ENCODE measurements at places on chromosomes 2 and 18.

- DNase-seq = no peak
Measured at GRCh38 chr18:26440644-26441043, 107.7 kb downstream of the KCTD1 start.

DNA sequence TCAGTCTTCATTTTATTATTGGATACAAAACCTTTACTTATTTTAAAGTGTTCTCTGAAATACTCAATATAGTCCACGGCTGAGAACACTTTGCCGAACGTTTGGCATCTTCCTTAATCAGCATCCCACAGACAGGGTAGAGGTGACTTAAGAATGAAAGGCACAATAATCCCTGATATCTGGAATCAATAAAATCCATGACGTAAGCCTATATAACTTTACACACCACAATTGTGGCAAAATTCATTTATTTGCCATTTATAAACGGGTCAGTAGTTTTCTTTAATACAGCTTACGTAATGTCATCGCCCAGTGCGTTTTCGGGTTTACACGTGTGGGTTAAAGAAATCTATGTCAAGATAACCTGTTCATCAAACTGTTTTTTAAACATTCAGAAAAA lies 1.3 kb downstream of the MGAT4A start:
- no peak for DNase-seq

GRCh38 chr2:217903142-217903858 lies 99.5 kb downstream of the TNS1 start:
- no peak for DNase-seq

GRCh38 chr2:53036196-53036595 lies 731.4 kb upstream of the CHAC2 start:
- peak; percentile 63 for DNase-seq

GRCh38 chr2:109215866-109216265 lies 86.9 kb downstream of the SH3RF3 start:
- DNase-seq = no peak

GRCh38 chr2:47008381-47009252 lies 93.0 kb upstream of the MCFD2 start:
- DNase-seq = peak; percentile 74

DNA sequence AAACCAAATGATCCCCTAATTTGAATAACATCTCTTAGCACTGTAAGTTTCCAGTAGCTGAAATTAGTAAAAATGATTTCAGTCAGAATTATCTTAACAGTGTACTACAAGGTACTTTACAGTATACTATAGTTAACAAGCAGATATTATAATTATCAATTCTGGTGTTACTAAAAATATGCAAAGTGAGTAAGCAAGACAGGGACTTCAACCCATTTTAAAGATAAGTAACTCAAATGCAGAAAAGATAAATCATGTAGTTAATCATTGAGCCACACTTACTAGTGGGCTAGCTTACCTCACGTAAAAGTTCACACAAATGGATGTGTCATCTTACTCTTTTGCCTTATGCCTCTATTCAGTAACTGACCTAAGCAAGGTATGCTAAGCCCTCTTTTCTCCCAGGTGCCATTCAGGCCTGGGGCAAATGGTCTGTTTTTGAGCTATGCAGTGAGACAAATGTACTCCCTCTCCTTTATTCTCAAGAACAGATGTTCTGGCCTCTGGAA lies 101.0 kb downstream of the NBAS start:
- DNase-seq = no peak

- no peak for DNase-seq
Measured at GRCh38 chr2:30527859-30528258, 80.8 kb downstream of the LCLAT1 start.

- DNase-seq = no peak
Measured at GRCh38 chr2:237440819-237441281, 26.9 kb upstream of the COL6A3 start.

DNA sequence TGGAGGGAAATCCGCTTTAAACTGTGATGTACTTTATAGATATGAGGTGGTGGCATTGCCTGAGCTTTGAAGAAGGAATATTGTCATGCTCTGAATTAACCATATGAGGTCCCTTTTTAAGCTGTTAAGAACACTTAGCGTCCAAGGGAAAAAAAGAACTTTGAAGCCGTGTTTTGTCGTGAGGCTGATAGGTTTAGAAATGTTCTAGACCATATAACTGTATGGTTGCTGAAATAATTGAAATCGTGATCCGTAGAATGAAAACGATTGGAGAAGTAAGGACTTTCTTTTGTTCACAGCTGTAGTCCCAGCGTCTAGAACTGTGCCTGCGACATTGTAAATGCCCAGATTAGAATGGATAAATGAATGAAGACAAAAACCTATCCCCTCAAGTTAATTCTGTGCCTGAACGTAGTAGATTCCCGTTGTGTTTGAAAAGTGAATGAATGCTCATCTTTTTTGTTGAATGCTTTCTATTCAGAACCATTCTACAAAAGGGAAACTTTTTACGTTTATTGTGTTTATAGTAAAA lies 1.5 kb downstream of the SMCHD1 start:
- no peak for DNase-seq

DNA sequence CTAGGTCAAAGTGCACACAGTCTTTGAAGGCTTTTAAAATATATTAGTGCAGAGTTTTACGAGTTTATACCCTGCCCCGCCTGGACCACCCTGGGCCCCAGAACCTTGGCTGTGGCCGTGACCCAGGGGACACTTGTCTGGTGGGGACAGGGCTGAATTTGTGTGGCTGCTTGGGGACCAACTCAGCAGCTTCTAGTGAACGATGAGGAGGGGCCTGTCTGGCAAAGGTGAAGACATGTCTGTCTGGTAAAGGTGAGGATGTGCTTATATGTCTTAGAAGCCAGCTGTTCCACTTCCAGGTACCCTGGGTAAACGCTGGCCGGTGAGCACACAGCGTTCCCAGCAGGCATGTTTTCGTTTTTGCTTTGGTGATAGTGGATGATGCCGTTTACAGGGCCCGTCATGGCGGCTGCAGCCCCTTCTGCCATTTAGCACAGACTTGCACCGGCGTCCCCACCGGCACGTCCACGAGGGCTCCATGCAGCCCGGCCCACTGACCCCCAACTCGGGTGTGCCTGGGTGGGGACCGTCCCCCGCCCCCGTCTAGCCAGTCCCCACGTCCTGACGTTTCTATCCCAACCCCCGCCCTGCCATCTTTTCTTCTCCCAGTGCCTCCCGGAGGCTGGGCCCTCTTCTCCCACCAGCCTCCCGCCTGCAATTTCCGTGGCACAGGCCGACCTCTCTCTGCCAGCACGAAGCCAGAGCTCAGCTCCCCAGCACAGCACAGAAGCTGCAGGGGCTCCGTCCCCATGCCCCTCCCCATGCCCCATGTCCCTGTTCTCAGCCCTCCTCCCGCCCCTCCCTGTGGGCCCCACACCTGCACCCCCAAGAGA lies 67.8 kb downstream of the SLC66A2 start:
- DNase-seq = no peak

GRCh38 chr18:76491776-76492668 lies 3.0 kb downstream of the ZNF516 start:
- DNase-seq = no peak

GRCh38 chr2:1675633-1676032 lies 68.7 kb downstream of the PXDN start:
- DNase-seq = peak; percentile 97

- DNase-seq = no peak
Measured at GRCh38 chr2:168231609-168232241, 15.7 kb downstream of the STK39 start.

DNA sequence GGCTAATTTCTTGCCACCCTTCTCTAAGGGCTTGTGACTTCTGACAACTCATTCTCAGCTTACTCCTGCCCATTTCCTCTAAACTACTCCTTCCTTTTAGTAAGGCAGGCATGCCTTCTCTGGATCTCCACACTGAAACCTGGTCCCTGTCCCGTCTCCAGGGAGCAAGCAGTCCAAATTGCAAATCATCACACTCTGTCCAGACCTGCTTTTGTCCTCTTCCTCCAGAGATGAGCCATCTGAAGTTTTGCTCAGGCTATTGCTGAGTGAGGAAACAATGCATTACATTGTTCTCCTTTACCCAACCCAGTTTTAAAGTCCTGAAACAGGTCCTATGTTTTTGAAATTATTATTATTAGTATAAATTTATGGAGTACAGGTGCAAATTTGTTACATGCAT lies 57.3 kb downstream of the ARHGAP25 start:
- no peak for DNase-seq

GRCh38 chr18:48490641-48491293 lies 48.1 kb upstream of the CTIF start:
- DNase-seq = no peak

DNA sequence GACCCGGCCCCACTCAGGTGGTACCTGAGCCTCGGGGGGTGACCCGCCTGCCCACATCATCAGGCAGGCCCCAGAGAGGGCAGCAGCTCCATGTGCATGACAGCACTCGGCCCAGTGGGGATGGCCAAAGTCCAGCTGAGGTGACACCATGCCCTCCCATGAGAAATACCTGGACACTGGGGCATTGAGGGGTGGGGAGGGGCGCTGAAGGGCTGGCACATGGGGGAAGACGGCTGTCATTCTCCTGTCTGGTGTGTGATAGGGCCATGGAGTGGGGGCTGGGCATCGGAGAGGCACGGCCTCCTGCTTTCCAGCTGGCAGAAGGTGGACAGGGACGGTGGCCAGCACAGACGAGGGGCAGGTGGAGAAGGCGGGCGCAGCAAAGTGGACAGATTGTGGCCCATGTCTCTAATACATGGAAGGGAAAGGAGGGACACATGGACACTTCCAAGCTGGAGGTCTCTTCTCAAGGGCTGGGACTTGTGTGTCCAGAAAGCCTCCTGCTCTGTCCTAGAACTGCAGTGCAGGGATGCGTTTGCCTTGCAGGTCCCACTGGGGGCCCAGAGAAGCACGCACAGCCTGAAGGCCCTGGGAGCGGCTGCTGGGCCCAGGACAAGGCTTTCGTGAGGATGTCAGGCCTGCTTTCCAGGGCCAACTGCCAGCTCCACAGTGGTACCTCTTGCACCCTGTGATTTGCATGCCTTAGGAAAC lies 302.2 kb downstream of the NDUFA10 start:
- DNase-seq = no peak

DNA sequence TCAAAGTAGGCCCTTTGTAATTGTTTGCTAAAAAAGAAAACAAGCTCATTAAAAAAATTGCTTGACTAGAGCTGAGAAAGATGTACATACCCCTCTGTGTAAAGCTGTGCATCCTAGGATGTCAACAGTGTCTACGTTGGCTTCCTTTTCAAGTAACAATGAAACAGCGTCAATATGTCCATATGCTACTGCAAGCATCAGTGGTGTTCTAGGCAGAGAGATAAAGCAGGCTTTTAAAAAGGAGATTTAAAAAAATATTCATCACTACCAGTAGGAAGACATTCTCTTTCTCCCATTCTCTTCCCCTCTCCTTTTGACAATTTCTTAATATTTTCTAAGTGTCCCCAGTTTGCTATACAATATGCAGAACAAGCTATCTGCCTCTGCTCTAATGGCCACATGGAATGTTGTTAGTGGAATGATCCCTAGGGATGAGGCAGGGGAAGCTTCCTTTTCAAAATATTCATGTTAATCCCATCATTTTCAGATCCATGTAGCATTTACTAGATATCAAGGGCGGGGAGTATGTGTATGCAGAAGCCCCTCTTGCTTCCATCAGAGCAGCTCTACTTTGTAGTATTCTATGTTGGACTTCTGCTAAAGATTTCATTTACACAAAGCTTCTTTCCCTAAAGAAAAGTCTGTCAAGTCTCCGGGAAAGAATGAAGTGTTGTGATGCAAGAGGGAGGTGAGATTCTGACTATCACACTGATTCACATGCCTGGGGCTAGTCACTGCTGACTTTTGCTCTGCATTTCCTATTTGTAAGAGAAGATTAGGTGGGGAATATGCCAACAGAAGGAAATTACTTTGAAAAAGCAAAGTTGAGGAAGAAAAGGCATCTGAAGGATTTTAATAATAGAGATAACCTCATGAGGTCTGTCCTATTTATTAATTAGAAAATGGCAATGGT lies 81.5 kb upstream of the PGAP1 start:
- no peak for DNase-seq

- DNase-seq = no peak
Measured at GRCh38 chr2:60351802-60352201, 201.7 kb downstream of the BCL11A start.

- DNase-seq = no peak
Measured at GRCh38 chr2:224449212-224450147, 47.6 kb upstream of the FAM124B start.

GRCh38 chr2:98391581-98392270 lies 45.5 kb downstream of the CNGA3 start:
- no peak for DNase-seq

GRCh38 chr18:5413447-5413846 lies 117.9 kb upstream of the ZBTB14 start:
- DNase-seq = no peak

DNA sequence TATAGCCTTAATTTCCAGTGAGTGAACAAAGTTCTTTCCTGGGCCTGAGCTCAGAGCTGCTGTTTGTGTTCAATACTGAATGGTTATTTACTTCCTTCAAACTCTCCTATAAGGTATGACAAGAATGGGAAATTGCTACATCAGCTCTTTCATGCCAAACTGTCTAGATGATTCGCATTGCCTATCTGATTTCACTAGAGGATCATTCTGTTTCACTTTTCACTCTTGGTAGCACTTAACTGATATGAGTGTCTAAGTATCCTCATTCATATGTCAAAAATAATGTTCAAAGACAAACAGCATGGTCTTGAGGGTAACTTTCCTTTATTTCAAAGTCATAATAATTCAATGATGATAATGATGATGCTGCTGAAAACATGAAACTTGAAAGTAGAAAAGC lies 32.9 kb upstream of the SCG2 start:
- no peak for DNase-seq

DNA sequence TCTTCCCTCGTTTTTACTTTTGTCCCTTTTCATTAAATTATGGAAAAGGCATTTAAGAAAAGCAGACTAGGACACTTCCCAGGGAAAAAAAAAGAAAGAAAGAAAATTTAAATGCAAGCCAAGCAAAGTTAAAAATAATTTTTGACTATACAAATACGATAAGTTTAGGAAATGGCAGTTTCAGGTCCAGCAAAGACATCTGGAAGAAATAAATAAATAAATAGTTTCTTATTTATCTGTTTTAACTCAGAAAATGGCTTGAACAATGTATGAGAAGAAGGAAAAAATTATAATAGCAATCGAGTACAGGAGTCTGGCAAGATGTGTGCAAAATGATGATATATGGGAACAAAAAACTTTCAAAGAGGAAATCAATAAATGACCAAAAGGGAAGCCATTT lies 114.6 kb upstream of the NCKAP5 start:
- no peak for DNase-seq

GRCh38 chr18:35050028-35050546 lies 8.9 kb downstream of the MAPRE2 start:
- peak; percentile 3 for DNase-seq

- DNase-seq = no peak
Measured at GRCh38 chr2:23503682-23504081, 118.7 kb downstream of the KLHL29 start.

- DNase-seq = peak; percentile 24
Measured at GRCh38 chr2:165952741-165953211, 800 bp downstream of the TTC21B start.

- no peak for DNase-seq
Measured at GRCh38 chr2:217979151-217979811, 23.5 kb downstream of the TNS1 start.

Measured in A172 (cell line).